ENCODE measurements at places on chromosomes 5 and 9. TPM values are rescaled to one million over a fixed set of nuclear protein-coding genes. Genes with fewer than 3 reads are reported as not detected.

- DNase-seq = no peak
Measured at GRCh38 chr9:110703669-110704068, 35.1 kb downstream of the MUSK start.

DNA sequence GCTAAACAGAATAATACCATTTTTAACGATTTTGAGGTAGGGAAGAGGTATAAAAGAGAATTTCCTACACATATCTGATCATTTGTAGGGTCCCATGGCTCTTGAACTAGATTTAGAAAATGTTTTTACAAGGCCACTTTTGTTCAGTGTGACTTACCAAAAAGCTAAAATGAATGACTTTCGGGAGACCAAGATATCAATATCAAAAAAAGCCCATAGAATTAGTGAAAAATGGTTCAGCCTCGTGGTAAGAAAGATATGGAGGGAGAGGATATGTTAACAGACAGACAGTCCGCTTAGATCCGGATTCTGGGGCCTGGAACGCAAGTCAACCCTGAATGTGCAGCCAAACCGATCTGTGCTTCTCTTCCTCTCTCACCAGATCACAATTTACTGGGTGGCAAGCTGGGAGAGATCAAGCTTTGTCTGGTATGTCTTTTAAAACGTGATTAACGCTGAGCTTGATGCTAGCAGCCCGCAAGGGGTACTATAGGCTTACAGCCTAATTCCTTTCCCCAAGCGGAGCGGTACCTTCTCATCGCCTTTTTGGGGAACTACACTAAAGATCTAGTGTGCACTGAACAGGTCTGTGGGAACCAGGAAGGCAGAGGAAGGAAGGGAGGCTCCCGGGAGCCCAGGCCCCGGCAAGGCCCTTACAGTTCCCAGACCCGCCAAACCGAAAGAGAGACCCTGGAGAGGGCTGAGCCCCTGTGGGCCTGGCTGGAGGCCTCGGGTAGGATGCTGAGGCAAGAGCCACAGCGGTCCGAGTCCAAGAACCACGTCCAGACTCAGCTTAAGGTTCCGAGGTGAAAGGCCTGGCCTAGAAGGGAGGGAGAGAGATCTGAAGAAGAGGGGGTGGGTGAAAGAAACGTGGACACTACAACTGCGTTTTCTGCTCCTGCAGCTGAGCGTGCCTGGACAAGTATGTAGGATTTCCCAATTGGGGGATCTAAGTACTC lies 2.9 kb downstream of the NR2F1-AS1 start:
- DNase-seq = no peak

GRCh38 chr9:122789256-122790046 lies 718 bp downstream of the OR5C1 start:
- no peak for DNase-seq

DNA sequence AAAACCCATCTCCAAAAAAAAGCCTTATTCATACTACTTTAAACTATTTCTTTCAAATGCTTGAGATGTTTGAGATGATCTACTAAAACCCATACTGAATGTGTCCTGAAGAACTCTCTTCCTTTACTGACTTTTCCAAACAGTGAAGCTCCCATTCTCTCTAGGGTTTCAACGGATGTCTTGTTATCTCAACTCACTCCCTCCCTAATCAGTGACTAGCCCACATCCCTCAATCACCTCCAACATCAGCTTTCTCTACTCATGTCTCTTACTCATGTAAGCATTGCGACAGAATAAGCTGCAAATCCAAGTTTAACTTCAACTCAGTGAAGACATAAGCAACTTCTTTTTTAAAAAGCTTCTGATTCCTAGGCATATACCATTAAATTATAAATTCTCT lies 42.1 kb downstream of the WDR41 start:
- no peak for DNase-seq

DNA sequence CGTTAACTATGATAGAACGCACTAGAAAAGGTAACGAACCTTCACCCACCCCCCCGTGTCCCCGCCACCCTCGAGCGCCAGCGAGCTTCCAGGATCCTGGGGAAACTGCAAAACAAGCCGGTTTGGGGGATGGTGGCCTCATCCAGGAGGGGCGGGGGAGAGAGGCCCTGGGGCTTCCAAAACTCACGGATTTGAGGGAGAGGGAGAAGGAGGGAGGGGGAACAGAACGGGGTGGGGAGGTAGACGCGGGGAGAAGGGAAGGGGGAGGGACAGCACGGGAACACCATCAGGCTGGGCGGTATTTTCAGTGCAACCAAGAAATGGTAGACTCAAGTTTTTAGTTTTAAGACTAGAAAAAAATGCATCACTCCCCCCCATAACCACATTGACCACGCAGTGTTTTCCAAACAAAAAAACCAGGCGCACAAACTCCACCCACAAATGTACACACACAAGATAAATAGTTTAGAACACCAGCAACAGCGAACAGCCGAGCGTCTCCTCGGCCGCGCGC lies 1.4 kb downstream of the NRARP start:
- no peak for DNase-seq

MEF2C gene
- 867 TPM for polyA plus RNA-seq

PHF24 gene
- polyA plus RNA-seq = 0.41 TPM

ADAMTS13 gene
- 4.9 TPM for polyA plus RNA-seq

DAPK1 gene
- 18.7 TPM for polyA plus RNA-seq

All from muscle of arm (tissue), 14 donors.